ENCODE measurements at places on chromosomes 2 and 18. TPM values are rescaled to one million over a fixed set of nuclear protein-coding genes. Genes with fewer than 3 reads are reported as not detected.

Gene GPR45
- total RNA-seq, result 0.44 TPM

DNA sequence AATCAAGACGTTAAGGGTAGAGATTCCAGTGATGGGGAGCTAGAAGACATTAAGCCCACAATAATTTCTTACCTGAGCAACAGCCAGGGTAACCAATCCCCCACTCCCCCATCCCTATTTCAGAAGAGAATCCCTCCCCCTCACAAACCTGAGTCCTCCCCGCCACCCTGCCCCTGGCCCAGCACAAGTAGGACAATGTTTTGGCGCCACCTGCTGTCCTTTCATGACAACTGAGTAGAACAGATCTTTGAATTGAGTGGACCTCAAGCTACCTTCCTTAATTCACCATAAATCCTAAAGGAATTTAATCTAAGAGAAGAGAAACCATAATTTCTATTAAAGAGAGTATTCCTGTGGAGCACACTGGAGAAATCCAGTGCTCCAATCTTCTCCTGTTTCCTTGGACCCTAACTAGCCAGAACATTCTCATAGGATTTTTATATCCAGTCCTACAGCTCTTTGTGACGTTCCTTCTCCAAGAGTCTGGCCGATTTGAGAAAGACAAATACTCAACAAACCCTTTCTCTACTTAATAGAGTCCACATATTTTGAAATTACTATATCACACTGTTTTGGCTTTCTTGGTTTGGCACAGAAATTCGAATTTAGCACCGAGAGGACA lies 41.1 kb downstream of the NHEJ1 start:
- DNase-seq, result peak; percentile 81

DNA sequence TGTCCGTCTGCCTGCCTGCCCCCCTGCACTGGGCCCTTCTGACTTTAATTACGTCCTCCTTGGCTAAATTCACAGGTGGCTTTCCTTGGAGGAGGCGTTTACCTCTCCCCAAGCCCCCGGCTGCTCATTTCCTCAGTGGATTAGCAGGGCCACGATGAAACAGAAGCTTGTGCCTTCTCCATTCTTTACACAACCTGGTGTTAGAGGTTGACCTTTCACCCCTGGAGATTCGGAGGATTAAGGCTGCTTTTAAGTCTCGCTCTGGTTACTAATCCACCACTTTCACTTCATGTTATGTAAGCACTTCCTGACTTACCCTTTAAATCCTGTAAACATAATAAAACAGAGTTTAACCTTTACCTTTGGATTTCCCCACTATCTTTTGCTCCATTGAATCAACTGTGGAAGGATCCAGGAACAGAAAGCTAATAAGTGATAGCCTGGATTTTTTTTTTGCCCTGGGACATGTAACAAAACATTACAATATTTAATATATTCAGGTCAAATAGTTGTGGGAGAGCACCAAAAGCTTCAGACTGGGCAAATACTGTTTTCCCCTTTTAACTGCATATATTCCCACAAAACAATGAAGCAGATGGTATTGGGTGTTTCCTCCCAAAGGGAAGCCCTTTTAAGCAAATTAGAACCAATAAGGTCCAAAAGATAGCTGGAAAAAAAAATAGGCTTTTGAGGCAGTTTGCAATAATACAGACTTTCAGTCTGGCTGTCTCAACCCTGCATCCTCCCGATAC lies 370.2 kb downstream of the EN1 start:
- no peak for DNase-seq

DNA sequence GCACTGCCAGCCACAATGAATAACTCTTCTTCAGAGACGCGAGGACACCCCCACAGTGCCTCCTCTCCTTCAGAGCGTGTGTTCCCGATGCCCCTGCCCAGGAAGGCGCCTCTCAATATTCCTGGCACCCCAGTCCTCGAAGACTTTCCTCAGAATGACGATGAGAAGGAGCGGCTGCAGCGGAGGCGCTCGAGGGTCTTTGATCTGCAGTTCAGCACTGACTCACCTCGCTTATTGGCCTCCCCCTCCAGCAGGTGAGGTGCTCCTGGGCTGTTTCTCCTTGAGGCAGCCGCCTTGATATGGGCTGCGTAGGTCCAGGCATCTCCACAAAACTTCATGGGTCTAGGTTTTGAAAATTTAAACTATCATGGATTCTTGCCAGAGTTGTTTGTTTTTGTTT lies 6.1 kb downstream of the NCAPH start:
- DNase-seq, result no peak

- no peak for DNase-seq
Measured at GRCh38 chr18:22552899-22553460, 135.3 kb upstream of the CTAGE1 start.

Gene RAMP1
- 7.6 TPM for total RNA-seq

- no peak for DNase-seq
Measured at GRCh38 chr2:18153741-18154140, 275.3 kb downstream of the KCNS3 start.

GRCh38 chr2:11968521-11968920 lies 222.1 kb downstream of the LPIN1 start:
- no peak for DNase-seq

DNA sequence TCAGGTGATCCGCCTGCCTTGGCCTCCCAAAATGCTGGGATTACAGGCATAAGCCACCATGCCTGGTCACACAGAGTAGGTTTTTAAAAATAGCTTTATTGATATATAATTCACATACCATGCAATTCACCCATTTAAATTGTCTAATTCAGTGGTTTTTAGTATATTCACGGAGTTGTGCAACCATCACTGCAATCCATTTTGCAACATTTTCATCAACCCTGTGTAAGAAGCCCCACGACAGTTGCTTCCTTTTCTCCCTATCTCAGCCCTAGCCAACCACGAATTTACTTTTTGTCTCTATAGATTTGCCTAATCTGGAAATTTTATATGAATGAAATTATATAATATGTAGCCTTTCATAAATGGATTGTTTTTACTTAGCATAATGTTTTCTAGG lies 266.4 kb downstream of the NAPG start:
- no peak for DNase-seq

DNA sequence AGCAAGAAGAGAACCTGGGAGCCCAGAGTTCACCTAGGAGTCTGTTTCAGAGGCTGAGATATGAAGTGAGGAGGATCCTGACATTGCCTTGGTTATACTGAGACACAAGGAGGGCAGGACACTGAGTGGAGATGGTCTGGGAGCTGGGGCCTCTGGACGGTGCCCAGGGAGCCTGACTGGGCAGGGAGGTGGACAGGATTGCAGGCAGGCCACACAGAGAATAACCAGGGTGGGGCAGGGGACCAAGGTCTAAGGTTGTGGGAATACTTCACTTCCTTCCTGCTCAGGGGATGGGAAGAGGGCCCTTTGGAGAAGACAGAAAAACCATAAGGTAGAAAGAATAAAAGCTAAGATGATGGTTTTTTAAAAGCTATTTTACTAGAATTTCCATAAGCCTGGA lies 18.7 kb downstream of the EDAR start:
- DNase-seq, result no peak

DNA sequence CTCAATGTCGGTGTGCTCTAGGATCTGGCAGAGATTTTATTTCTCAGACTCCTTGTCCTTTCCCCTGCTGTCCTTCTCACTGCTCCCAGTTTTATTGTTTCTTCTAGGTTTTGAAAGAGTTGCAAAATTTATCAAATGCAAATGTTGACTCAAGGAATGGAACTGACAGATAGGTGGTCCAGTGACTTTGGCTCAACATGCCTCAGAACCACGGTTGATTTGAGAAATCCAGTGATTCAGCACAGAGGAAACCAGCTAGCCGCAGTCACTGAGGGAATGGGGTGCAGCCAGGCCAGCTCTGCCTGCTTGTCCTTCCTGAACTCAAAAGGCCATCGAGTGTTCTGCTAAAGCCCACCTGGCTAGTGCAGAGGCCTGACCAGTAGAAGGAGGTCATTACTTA lies 125.7 kb upstream of the LYPD6 start:
- no peak for DNase-seq

DNA sequence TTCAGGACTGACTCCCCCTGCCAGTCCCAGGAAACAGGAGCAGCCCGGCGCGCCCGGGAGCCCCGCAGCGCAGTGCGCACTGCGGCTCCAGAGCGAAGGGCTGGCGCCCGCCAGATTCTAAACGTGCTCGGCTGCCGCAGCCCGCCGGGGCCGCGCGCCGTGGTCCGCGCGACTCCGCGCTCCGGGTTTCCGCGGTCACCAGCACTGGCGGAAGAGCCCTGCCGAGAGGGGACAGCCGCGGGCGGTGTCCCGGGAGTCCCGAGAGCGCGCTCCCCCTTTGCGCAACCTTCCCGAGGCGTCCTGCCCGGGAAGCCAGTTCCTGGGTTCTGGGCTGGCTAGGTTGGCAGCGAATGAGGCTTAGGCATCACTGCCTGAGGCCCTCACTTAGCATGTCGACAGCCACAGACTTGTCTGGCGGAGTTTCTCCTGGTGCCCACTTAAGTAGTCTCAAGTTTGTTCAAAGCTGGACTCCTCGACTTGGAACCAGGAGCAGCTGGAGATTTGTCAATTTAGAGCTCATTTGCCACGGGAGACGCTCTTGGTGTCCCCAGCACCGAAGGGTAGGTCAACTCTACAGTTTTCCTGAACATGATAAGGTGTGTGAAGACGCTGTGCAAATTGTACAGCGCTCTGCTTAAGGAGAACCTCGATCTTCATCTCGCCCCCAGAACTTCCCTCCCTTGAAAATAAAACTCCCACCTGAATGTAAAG lies 1.5 kb upstream of the VSNL1 start:
- peak; percentile 82 for DNase-seq

- no peak for DNase-seq
Measured at GRCh38 chr18:24763765-24764513, 303.5 kb downstream of the HRH4 start.

Gene UGT1A3
- total RNA-seq, result not detected
